ENCODE measurements at places on chromosomes 6 and 20.

- DNase-seq = no peak
These were observed 79.4 kb upstream of the EPHA7 start for GRCh38 chr6:93498713-93499112.

DNA sequence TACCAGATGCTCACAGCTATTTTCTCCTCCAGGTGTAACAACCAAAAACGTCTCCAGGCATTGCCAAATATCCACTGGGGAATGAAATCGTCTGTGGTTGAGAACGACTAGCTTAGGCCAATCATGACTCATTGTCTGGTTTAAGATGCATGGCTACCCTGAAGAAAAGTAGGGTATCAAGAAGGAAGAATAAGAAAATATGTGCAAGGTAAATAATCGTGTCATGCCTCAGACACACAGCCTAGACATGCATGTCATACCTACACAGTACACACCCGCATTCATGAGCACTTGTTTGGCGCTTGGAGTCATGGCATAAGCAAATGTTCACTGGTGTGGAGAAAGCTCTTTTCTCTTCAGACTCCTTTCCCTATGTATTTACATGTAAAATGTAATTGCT is 745.7 kb downstream of the MAFB start:
- no peak for DNase-seq

DNA sequence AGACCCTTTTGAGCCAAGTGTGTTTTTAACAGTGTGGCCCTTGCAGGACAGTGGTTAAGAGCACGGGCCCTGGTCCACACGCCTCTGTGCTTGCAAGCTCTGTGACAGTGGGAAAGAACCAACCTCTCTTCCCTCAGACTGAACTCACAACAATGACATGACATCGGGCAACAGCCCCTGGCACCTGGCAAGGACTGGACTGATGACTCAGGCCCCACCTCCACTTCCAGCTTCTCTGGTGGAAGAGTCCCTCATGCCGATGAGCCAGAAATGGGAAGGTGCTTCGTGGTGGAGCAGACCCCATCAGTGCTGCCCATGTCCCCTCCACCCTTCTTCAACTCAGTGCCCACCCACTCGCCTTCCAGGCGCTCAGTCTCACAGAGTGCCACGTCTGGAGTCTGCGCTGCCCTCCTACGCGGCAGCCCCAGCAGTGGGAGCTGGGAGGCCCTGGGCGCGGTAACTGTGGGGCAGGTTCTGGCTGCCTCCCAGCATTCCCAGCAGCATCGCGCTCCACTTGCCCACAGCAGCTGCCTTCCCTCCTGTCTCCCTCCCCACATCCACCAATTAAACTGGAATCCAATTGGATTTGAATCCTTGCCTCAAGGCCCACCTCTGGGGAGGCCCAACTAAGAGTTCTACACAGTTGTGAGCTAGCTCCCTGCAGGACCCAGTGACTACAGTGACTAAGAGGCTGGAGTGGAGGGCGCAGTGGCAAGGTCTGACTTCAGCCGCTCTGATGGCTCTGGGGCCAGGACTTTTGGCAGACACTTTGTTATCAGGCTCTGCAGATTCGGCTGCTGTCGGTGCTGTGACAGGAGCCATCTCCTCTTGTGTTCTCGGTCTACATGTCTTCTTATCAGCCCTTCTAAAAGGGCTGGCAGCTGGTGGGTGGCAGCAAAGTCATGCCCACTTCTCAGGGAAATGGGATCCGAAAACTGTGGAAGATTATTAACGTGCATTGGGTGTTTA is 156.8 kb upstream of the MLN start:
- no peak for DNase-seq

- no peak for DNase-seq
These were observed 58.7 kb downstream of the RALY start for GRCh38 chr20:34052414-34052813.

DNA sequence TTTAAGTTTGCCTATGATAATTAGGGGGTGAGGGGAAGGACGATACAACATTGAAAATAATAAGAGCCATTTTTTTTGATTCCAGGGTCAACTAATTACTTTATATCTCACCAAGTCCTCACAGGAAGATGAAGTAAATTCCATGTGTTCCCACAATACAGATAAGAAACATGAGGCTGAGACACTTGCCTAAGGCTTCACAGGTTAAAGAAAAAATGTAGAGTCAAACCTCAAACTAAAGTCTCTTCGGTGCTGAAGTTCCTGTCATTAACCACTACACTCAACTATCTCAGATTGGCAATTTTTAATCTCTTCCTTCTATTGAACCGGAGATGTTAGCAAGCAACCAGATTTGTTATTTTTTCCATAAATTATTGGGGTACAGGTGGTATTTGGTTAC is 33.0 kb downstream of the MRAP2 start:
- no peak for DNase-seq

- DNase-seq = no peak
These were observed 572 bp downstream of the SLC2A4RG start for GRCh38 chr20:63740070-63740626.

GRCh38 chr20:57782631-57783041 is 72.8 kb upstream of the PMEPA1 start:
- no peak for DNase-seq

DNA sequence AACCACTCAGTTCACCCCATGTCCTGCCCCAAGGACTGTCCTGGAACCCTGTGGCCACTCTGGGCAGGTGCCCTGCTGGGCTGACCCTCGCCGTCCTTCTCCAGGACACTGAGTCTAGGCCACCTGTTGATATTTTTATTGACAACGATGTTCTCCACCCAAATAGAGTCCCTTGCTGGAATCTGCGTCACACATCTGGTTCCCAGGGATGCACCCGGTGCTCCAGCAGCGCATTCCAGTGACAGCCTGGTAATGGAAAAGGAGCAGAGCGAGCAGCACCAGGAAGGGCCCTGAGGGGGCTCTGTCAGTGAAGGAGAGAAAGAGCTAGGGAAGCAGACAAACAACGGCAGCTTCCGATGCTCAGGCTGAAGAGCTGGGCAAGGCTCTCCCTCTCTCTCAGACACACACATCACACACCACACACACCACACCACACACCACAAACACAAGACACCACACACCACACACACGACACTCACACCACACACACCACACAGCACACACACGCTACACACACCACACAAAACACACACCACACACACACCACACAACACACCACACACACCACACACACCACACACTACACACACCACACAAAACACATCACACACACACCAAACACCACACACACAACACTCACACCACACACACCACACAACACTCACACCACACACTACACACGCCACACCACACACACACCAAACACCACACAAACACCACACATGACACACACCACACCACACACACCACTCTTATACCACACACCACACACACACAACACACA is 117.9 kb upstream of the THBS2 start:
- no peak for DNase-seq
